ENCODE measurements at places on chromosomes 16 and 17. TPM values are rescaled to one million over a fixed set of nuclear protein-coding genes. Genes with fewer than 3 reads are reported as not detected.

DNA sequence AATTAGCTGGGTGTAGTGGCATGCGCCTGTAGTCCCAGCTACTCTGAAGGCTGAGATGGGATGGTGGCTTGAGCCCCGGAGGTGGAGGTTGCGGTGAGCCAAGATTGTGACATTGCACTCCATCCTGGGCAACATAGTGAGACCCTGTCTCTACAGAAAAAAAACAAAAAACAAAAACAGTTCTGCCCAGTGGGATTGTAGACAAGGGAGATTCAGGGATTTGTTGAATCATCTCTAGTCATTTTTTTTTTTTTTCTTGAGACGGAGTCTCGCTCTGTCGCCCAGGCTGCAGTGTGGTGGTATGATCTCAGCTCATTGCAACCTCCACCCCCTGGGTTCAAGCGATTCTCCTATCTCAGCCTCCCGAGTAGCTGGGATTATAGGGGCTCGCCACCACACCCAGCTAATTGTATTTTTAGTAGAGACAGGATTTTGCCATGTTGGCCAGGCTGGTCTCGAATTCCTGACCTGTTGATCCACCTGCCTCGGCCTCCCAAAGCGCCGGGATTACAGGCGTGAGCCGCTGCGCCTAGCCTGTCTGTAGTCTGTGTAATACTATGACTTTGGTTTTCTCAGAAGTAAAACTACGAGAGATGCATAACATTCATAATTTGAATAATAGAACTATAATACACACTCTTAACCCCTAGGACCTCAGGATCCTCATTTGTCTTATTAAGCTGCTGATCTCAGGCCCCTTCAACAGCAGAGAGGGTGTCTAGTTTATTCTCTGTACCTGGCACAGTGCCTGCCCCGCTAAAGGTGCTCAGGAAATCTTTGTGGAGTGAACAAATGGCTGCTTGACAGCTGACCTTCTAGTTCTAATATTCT is 1.4 kb downstream of the TEN1 start:
- no peak for ATAC-seq

Gene FSCN2
- 1.5 TPM for total RNA-seq

- no peak for ATAC-seq
These were observed 104.7 kb upstream of the TMEM132E start for GRCh38 chr17:34474706-34475105.

GRCh38 chr16:1778200-1779179 is 3.9 kb downstream of the SPSB3 start:
- ATAC-seq: no peak

DNA sequence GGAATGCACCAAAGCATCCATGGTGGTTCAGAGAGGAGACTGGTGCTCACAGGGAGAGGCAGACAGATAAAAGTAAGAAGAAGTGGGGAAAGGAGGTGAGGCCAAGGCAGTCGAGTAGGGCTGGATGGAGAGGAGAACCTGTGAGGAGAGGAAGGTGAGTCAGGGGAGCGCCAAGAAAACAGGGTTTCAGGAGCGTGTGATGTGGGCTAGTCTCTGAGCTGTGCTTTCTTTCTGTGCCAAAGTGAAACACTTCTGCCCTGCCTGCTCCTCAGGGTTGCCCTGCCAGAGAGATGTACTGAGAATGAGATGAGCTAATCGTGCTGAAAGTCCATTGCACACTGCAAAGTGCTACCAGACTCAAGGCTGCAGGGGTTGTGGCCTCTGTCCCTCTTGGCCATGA is 310.7 kb upstream of the CCL2 start:
- no peak for ATAC-seq

DNA sequence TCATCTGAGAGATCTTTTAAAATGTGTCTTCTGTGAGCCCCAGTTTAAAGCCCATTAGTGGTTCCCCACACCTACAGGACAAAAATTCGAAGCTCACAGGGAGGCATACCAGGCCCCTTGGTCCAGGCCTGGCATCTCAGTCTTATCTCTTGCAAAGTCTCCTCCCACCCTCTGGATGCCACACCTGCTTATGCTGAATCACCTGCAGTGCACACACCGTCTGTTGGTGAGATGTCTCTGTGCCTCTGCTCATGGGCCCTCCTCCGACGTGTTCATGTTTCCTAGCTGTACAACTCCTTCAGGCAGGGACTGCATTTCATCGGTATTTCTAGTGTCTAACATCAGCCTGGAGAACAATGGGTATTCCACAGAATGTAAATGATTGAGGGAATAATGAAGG is 41.6 kb downstream of the RNF157 start:
- no peak for ATAC-seq

Gene KRT20
- total RNA-seq: 0.24 TPM

DNA sequence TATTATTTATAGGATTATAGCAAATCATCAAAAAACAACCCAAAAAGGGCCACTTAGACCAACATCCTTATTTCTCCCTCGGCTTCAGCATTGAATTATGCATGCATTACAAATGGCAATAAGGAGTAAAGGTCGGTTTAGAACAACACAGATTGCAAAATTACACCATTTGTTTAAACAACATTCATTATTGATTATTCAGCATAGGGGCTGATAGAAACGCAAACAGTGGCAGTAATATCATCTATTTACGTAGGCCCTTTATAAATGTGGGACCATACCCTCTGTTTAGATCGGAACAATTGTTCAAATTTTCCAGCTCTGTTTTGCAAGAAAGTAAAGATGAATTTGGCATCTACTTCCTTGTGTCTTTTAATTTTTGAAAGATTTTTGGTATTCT is 153.3 kb downstream of the WWOX start:
- ATAC-seq: no peak

- ATAC-seq: no peak
These were observed 13.2 kb upstream of the MPRIP start for GRCh38 chr17:17028878-17029535.

Gene NPIPB6
- 1.9 TPM for total RNA-seq

GRCh38 chr16:21619765-21620425 is 20.5 kb downstream of the METTL9 start:
- ATAC-seq: no peak

Gene VAT1L
- total RNA-seq: 0.17 TPM

- no peak for ATAC-seq
These were observed 4.1 kb downstream of the INPP5K start for GRCh38 chr17:1512351-1512750.

Measured in motor neuron (in vitro differentiated cells).